ENCODE measurements at places on chromosomes 7 and 10. TPM values are rescaled to one million over a fixed set of nuclear protein-coding genes. Genes with fewer than 3 reads are reported as not detected.

The PRRT4 gene
- total RNA-seq = 0.19 TPM

The SPDYE8 gene
- total RNA-seq = not detected

The ACSM6 gene
- not detected for total RNA-seq

The APBB1IP gene
- total RNA-seq = 8.5 TPM

Data from A549 treated with DMSO at 1 μM for 4 hours (cell line).